ENCODE measurements at places on chromosomes 1 and 21.

DNA sequence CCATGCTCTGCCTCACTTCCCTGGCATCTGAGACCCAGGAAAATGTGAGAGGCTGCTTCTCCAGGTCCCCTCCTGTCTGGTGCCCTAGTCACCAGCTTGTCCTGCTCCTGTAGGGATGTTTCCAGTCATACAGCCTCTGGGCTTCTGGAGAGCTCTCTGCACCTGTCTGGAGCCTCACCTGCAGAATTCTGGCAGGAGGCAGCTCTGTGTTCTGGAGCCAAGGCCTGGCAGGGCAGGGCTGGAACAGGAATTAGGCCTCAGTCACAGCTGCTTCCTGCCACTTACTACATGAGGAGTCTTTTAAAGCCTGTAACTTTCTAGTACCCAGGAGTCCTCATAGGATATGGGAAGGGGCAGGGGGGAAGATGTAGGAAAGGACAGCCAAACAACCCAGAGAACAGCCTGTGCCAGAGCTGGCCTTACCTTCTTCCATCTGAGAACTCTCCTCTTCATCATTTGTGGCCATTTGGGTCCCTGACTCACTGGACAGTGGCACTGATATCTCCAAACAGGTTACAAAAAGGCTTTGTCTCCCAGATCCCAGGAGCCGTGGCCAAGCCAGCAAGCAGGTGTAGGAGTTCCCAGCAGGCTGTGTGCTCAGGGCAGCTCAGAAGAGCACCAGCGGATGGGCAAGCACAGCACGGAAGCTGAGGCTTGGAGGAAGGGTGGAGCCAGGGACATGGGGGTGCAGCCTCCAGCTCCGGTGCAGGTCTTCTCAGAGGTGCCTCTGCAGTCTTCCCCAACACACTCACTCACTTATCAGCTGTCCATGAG is 31.4 kb upstream of the ARTN start:
- DNase-seq = no peak

DNA sequence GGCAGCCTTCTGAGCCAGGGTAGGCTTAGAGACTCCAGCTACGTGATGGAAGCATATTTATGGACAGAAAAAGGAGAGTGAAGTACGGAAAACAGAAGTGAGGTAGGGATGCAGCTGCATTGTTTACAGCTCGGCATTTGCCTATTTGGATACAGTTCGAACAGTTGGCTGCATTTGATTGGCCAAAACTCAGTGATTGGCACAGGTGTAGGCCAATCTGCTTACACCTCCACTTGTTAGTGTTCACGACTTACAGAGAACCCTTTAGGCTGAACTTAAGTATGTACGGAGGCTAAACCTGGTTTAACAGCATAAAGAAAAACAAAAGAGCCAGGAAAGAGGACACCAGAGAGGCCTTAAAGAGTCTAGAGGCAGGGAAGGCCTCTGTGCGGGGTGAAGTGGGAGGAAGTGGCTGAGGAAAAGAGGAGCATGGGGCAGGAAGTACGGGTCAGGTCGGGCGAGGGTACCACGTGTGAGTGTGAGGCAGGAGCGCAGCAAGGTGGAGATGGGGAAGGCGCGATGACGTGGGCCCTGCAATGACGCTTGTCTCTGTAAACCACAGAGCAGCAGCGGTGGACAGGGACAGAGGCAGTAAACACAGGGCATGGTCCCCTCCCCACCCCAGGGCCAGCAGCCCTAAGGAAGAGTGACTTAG is 32.0 kb downstream of the RSPH1 start:
- DNase-seq = peak; percentile 75

- DNase-seq = no peak
Observed at GRCh38 chr1:17194615-17195528, 10.1 kb upstream of the PADI1 start.

GRCh38 chr1:156898161-156898566 is 4.6 kb downstream of the PEAR1 start:
- DNase-seq = no peak

DNA sequence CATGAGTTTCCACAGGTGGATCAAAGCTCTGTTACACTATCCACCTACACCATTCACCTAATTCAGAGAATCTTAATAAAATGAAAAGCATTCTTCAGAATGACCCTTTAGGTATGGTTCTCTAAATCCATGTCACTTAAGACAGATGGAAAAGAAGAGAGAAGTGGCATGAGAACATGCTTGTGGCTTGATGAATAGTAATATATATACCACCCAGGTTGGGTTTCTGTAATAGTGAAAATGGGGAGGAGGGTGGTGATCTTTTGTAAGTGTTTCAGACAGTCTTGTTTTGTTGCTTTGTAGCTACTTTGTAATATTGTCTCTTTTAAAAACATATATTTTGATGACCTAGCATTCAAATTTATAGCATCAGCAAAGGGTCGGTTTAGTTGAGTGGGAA is 469.8 kb downstream of the USP25 start:
- no peak for DNase-seq

DNA sequence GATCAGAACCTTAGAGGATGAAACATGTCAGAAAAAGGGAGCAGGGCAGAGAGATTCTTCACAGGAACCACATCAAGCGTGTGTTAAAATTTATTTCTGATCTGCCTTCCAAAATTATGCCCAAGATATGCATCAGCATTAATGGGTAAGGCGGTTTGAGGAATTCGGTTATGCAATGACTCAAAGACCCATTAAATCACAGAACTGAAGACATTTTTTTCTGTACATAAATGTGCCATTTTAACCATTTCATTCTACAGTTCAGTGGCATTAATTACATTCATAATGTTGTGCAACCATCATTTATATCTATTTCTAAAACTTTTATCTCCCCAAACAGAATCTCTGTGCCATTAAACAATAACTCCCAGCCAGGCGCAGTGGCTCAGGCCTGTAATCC is 43.4 kb downstream of the CNST start:
- no peak for DNase-seq

DNA sequence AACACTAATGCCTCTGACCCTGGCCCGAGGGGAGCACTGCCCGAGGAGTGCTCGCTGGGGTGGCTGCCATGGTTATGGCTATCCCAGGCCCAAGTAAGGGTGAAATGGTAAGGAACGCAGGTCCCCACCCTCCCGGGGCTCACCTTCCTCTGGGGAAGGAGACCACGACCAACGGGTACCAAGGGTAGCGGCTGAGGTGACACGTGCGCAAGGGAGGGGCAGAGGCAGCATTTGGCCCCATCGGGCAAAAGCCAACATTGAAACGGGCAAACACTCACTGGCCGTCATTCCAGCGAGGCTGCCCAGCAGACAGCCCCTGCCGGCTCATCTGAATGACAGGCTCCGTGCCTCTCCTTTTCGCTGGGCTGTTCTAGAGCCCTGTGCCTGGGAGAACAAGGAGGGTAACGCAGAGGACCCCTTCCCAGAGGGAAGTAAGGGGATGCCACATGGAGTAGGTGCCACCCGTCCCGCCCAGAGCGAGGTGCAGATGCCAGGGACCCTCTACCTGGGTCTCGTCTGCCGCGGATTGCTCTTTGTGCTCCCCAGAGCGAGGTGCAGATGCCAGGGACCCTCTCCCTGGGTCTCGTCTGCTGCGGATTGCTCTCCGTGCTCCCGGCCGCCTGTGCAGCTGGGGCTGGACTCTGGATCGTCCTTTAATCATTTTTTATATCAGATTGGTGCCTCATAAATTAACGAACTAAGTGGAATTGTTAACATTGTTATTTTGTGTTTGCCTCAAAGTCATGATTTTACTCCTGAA is 16.2 kb downstream of the ACTRT2 start:
- DNase-seq = peak; percentile 14

DNA sequence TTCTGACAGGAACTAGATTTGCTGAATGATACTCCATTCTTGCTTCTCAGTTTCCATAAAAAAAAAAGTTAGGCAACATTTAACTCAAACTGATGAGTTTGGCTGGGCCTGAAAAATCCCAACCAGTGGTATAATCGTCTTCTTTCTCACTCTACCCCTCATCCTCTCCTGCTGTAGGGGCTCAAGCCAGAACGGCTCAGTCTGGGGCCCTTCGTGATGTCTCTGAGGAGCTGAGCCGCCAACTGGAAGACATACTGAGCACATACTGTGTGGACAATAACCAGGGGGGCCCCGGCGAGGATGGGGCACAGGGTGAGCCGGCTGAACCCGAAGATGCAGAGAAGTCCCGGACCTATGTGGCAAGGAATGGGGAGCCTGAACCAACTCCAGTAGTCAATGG is 1.6 kb downstream of the TXLNA start:
- DNase-seq = no peak

DNA sequence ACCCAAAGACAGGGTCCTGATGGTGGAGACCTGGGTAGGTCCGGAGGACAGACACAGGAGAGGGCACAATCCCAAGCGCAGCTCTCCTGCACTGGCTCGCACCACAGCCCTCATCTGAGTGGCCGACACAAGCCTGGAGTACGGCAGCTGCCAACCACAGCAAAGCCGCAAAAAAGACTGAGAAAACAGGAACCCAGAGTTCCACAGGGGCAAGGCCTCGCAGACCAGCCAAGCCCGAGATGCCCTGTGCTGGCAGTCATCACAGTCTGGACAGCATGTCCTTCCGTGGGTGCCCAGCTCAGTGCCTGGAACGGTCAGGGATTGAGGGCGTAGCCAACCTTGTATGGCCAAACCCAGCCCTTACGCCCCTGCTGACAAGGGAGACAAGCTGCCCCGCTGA is 11.4 kb downstream of the ZBTB48 start:
- no peak for DNase-seq

- DNase-seq = no peak
Observed at GRCh38 chr1:244165701-244166100, 114.6 kb downstream of the ZBTB18 start.

DNA sequence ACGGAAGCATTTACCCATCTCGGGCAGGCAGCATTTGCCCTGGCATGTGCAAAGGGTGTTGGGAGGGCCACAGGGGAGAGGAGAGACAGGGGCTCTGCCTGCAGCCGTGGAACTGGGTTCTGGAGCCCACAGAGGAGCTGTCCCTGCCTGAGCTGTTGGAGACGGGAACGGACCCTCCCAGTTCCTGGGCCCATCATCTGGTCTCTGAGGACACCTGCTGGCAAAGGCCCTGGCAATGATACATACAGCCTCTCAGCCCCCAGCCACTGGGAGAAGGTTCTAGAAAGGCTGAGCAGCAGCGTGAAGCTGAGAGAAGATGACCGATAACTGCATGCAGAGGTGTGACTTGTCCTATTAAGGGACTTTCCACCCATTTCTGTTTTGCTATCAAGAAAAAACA is 31.4 kb downstream of the FAAP20 start:
- peak; percentile 29 for DNase-seq

- DNase-seq = no peak
Observed at GRCh38 chr1:234970401-234970730, 158.3 kb downstream of the TOMM20 start.

DNA sequence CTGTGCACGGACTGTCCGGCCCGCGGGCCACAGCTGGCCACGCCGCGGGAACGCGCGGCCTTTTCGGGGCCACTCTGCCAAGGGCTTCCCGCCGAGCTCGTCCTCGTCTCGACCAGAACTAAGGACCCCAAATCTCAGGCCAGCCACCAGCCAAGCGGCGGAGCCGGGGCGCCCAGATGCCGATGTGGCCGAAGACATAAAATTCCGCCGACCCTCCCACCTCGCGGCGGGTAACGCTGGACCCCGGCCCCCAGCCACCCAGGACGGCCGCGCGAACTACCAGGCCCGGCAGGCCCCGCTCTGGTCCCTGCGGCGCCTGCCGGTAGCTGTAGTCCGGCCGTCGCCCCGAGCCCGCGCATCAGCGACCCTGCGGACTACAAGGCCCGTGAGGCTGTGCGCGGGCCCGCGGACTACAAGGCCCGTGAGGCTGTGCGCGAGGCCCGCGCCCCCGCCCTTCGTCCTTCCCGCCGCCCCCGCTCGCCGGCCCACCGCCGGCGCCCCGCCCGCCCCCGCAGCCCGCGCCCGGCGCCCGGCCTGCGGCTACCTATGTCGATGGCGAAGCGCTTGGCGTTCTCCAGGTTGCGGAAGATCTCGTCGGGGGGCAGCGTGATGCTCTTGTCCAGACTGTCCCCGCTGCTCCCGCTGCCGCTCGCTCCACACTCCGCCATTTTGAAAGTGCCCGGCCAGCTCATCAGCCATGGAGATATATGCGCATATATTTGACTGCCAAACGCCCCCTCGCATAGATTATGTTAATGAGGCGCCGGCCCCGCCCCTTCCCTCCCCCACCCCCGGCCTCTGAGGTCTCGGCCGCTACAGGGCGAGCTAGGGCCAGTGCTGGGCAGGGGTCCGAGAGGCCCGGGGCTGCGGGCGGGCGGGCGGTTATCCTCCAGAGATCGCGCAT is at the start of gene PANK4:
PANK4 (minus strand) TSS at position 677 of the 904 bp plus-strand sequence; CDS start at position 668, 9 bp downstream.
- peak; percentile 90 for DNase-seq

GRCh38 chr1:47686731-47687630 is 249.1 kb downstream of the FOXD2 start:
- DNase-seq = no peak

DNA sequence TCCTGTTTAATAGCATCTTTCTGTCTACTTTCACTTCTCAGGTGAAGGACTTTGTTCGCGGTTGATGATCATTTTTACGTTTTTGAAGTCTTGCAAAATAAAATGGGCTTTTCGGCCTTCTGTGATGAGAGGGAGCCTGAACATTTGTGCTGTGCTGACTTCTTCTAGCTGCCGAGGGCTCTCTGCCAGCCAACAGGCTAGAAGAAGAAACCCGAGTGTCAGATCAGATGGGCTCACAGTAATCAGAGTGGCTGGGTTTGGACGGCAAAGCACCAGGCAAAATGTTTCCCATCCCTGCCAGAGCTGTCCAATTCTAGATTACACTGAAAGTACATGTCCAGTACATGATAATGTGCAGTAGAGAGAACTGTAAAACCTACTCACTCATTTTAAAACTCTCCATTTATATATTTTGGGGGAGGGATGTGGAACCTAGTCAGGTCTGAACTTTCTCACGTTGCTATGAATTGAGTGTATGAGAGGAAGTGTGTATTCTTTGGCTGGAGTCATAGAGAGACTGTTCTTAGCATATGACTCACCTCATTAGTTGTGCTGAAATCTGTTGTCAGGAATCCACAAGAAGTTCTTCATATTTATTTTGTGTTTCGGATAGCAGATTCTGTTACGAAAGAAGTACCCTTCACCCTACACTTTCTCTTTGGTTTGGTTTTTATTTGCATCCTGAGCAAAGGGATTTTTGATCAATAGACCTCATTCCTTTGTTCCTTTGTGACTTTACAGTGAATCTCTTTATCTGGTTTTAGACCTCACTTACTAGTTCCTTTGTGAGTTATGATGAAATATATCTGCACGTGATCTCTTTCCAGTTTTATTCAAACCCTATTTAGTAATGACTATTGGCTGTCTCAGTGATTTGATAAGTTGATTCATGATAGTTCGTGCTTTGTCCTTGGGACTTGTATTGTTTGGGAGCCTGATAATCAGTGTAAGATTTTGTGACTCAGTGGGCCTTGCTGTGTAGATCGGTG is 4.8 kb downstream of the ATP1A1 start:
- DNase-seq = peak; percentile 40

All from activated T-cell treated with anti-CD3 and anti-CD28 coated beads, Interleukin-2, amount 50 U/mL, for 1 hour (primary cell).